ENCODE measurements at places on chromosomes 4 and X.

GRCh38 chr4:5477613-5478012 lies 230.7 kb downstream of the EVC2 start:
- DNase-seq = no peak

GRCh38 chr4:88033309-88033708 lies 25.9 kb downstream of the PKD2 start:
- DNase-seq = peak; percentile 30

DNA sequence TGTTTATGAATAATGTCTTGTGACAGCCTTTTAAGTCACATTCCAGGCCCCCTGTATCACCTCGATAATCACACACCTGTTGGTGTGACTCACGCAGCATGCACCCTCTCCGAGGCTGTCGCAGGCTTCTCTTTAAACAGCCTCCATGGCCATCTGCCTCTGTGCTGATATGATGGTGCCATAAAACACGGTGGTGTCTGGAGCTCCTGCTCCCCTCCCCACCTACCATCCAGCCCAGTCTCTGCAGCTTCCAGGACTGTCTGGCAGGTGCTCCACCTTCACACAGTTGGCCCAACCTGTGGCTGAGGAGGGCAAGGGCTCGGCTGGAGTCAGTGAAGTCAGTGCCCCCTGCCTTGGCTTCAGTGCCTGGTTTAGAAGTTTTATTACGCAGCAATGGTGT lies 173.8 kb upstream of the RPL34 start:
- DNase-seq = no peak

GRCh38 chr4:151015459-151016347 lies 619 bp upstream of the LRBA start:
- peak; percentile 71 for DNase-seq

- no peak for DNase-seq
Observed at GRCh38 chr4:173932701-173933100, 350.8 kb downstream of the FBXO8 start.

- no peak for DNase-seq
Observed at GRCh38 chrX:410296-410695, 23.6 kb upstream of the PPP2R3B start.

DNA sequence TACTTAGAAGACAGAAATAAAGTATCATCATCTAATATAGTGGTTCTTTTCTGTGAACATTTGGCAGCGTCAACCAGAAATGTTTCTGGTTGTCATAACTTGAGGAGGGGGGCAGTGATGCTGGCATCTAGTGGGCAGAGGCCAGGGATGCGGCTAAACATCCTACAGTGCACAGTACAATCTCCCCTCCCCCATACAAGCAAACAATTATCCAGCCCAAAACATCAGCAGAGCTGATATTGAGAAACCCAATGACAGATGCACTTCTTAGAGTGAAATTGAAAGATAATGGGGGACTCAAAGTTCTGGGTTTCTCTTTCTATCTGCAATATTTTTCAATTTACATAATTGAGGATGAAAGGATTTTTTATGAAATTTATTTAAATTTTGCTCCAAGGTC lies 1.9 kb upstream of the EIF1AX start:
- no peak for DNase-seq

DNA sequence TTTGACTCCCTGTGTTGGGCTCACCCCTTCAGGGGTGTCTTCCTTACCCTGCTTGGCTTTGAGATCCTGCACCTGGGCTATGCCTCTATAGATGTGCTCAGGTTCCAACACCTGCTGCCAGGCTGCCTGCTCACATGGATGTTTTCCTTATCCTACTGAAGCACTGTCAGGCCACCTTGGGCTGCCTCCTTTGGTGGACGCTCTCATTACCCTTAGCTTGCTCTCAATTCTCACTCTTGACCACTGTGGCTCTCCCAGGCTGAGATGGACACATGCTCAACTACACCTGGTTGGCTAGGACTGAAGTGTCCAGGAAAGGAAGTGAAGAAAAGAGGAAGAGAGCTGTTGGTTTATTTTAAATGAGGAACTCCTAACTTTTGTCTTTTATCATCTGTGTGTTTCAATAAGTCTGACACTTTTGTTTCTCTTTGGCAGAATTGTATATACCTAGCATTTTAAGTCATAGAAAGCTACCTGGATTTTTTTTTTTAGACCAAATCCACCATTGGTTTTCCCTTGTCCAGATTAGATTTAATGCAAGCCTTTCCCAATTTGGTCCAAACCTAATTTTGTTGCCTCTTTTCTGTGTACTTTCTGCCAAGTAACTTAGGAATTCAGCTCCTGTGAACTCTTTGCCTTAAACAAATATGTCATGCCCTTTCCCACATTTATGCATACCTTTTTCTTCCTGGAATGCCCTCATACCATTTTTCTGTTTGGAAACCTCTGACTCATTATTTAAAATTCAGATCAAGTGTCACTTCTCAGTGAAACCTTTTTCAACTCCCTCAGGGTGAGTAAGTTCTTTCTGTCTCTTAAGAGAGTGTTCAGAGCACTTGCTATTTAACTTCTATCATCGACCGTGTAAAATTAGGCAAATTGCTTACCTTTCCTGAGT lies 175.8 kb downstream of the GC start:
- no peak for DNase-seq

DNA sequence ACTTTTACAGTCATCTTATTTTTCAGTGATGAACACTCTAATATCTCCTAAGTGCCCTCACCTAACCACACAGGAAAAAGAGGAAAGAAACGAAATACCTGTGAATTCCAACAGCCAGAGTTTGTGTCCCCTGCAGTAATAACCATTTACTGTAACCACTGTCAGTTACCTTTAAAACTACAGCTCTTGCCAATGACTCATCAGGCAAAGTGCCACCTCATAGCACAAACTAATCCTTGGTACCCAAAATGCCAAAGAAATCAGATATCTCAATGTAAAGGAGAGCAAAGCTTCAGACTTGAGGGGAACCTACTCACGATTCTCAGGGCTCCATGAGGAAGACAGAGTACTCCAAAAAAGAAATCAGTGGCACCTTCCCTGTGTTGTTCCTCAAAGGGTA lies 146.5 kb downstream of the NDST3 start:
- no peak for DNase-seq

DNA sequence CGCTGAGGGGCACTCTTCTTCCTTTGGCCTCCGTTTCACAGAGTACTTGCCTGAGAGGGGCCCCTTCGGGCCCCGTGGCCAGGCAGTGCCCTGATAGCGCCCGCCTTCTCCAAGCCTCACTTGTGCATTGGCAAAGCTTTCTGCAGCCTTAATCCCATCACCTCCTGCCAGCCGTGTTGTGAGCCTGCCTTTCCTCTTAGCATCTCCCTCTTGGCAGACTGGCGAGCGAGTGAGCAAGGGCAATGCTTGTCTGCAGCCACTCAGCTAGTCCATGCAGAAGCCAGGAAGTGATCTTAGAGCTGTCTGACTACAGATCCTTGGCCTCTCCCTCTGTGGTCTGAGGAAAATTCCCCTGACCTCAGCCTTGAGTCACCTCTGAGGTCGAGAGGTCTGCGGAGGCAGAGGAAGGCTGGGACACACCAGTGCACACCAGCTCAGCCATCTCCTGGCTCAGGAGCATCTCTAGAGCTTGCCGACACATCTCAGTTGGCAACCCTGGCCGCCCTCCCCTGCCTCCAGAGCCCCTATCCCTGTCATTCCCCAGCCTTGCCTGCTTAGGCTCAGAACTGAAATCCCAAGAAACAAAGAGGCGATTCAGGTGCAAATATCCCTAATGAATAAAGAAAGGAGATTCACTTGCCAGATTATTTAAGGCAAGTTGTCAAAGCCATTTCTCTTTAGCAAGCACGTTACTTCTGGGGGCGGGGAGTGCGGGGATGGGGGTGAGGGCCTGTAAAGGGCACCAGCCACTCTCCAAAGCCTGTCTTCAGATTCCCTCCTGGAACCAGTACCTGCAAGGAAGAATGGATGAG lies 143.5 kb upstream of the MAMLD1 start:
- no peak for DNase-seq

- DNase-seq = no peak
Observed at GRCh38 chr4:154464654-154465053, 26.9 kb downstream of the DCHS2 start.

- no peak for DNase-seq
Observed at GRCh38 chr4:8538076-8538702, 42.0 kb upstream of the GPR78 start.

GRCh38 chr4:187711586-187711985 lies 284.0 kb upstream of the ZFP42 start:
- DNase-seq = no peak

GRCh38 chr4:26622913-26623312 lies 39.0 kb downstream of the TBC1D19 start:
- no peak for DNase-seq

GRCh38 chrX:140572724-140573123 lies 67.9 kb upstream of the SOX3 start:
- DNase-seq = peak; percentile 0

DNA sequence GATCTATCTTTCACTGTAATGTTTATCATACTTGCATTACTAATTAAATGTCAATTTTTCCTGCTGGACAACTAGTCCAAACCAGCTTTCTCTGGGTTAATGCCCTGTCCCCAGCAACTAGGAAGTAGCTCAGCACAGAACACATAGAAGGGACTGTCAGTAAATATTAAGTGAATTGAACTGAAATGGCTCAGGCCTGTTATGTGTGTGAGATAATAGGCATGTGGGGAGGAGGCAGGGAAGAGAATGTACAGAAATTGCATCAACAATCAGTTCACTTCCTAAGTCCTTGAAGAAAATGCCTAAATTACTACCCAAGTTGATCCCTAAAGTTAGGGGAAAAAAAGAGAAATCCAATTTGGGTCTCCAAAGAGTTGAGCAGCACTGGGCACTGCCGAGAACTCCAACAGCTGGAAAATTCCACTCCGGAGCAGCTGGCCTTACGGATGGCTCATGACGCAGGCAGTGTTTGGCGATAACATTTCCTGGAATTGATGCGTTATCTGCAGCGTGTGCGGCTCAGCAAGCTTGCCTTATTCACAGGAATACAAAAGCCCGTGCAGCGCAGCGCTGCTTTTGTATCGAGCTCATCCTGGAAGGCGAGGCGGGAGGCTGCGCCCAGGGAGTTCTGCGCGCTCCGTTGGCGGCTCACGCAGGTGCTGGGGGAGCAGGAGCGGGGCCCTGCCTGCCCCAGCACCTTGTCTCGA lies 297.3 kb upstream of the LCORL start:
- DNase-seq = no peak

DNA sequence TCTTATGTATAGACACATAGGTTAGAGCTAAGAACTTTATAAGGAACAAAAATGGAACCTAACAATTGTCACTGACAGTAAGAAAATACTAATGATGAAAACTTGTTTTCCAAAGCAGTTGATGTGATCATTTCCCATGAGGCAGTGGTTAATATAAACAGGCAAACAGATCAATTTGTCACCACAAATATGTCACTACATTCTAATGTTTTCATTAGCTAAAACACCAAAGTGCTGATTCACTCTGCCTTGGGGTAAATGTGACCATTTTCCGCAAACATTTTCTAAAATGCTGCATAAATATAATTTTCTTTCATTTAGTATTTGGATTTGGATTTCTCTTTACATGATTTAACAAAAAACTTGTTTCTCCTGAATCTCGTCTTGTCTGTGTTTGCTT lies 408.9 kb upstream of the CTSO start:
- DNase-seq = no peak

DNA sequence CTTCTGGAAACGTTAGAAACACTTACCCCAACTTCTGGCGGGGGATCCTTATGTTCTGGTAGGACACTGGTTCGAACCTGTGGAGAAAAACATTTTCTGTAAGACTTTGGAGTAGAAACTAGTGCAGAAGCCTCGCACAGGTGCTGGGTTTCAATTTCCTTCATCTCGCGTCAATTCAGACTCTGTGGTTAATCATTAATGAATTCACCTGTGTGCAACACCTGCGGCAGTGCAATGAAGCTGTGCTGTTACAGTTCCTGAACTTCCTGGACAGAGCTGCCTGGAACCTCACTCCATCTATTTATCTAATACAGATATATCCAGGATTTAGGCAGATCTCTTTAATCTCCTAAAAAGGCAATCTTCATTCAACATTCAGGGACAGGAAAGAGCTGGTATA lies 531.4 kb downstream of the INPP4B start:
- DNase-seq = no peak

- DNase-seq = no peak
Observed at GRCh38 chr4:88821522-88821921, 123.9 kb upstream of the NAP1L5 start.

DNA sequence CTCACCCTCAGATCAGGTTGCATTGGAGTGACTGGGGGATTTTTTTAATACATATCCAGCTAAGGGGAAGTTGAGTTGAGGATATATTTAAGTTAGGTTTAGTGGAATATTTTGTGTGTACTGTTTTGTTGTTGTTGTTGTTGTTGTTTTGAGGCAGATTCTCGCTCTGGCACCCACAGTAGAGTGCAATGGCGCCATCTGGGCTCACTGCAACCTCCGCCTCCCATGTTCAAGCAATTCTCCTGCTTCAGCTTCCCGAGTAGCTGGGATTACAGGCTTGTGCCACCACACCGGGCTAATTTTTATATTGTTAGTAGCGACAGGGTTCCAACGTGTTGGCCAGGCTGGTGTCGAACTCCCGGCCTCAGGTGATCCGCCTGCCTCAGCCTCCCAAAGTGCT lies 38.6 kb upstream of the ATP6AP2 start:
- no peak for DNase-seq

GRCh38 chrX:119885554-119886428 lies 9.9 kb upstream of the AKAP14 start:
- DNase-seq = no peak

- DNase-seq = no peak
Observed at GRCh38 chrX:10636337-10636736, 16.0 kb upstream of the MID1 start.

GRCh38 chr4:104973708-104974107 lies 173.0 kb upstream of the TET2 start:
- no peak for DNase-seq

- DNase-seq = no peak
Observed at GRCh38 chrX:71540801-71541200, 7.9 kb downstream of the OGT start.

DNA sequence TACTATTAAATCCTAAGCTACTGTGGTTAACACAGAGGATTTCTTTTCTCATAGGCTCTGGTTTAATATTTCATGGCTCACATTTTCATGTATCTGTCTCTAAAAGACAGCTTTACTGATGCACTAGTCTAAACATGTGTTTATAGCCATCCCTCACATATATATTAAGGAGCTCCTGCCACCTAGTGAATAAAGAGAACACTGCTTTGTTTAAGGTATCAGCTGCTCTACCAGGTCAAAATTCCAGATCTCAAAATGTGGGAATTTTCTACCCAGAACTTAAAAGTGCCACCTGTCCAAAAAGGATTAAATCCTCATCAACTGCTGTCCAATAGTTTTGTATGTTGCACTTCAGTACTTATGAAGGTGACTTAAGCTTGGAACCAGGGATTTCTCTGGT lies 188.5 kb upstream of the TEX13C start:
- DNase-seq = no peak

DNA sequence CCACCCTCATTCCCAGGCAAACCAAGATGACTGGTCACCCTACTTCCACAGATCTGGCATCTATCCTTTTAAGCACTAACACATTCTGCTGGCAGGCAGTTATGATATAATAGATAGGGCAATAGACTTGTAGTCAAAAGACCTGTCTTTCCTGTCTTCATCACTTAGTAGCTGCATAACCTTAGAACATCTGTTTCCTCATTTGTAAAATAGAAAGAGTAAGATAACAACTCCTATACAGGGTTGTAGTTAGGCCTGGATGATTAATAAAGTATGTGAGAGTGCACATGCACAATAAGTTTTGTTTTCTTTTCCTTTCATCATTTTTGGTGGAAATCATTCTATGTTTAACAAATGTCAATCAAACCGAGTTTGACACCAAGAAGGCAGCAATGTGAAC lies 72.1 kb downstream of the GPR82 start:
- DNase-seq = no peak

All from GM18507 (cell line).